Testis (tissue), 5 donors: ENCODE measurements at places on chromosomes 12 and 14.

DNA sequence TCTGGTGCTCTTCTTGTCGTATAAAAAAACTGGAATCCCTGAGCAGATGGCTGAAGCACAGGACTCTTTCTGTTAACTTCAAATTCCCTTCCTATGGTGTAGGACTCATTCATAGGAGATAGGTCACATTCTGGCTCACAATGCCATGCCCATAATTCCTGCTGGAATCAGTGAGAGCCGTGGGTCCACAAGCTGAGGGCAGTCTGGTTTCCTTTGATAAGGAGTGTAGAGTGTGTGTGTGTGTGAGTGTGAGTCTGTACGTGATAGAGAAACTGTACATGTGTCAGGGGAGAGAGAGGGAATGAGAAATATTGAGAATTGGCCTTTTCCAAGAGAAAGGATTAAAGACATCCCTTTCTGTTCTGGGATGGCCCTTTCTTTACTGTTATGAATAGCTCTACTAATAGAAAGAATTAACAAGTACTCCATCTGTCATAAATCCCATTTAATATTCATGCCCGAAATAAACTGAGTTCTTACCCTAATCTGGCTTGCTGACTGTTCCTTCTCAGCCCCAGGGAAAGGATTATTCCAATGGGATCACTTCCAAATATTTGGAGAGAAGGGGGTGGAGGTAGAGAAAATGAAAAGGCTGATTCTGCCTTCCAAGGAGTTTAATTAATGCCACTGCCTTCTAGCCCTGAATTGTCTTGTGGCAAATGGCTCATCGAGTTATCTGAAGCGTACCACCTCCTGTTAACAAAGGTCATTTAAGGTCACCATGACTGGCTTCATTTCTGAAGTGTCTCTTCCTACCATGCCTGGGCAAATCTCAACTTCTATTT lies 79.0 kb downstream of the TMX1 start:
- no peaks in the 10 kb centered on the region for H3K27me3 ChIP-seq
- H3K36me3 ChIP-seq = no peaks in the 10 kb centered on the region
- H3K27ac ChIP-seq = no peak overlapping the region
- no peak overlapping the region for H3K4me3 ChIP-seq

DNA sequence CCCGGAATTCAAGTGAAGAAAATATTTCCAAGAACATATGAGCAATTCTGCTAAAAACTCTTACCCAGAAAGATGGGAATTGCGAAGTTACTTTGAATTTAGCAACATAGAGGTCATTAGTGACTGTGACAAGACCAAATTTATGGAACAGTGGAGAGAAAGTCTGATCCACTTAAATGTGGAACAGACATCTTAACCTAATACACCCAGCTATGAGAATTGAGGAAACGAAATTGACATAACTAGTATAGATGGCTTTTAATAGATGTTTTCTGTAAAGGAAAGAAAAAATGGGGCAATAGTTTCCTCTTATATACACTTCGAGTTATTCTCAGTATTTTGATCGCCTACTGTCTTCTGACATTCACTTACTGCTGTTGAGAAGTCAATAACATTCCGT lies 4.6 kb downstream of the OVCH1 start:
- H3K27me3 ChIP-seq = no peaks in the 10 kb centered on the region
- DNase-seq = no peak
- H3K4me3 ChIP-seq = no peak overlapping the region
- no peaks in the 10 kb centered on the region for H3K36me3 ChIP-seq

GRCh38 chr12:96247563-96247962 lies 53.4 kb downstream of the ELK3 start:
- no peaks in the 10 kb centered on the region for H3K4me1 ChIP-seq
- H3K4me3 ChIP-seq = no peak overlapping the region
- no peaks in the 10 kb centered on the region for H3K36me3 ChIP-seq
- H3K27me3 ChIP-seq = no peaks in the 10 kb centered on the region
- no peak for DNase-seq
- H3K27ac ChIP-seq = no peak overlapping the region

DNA sequence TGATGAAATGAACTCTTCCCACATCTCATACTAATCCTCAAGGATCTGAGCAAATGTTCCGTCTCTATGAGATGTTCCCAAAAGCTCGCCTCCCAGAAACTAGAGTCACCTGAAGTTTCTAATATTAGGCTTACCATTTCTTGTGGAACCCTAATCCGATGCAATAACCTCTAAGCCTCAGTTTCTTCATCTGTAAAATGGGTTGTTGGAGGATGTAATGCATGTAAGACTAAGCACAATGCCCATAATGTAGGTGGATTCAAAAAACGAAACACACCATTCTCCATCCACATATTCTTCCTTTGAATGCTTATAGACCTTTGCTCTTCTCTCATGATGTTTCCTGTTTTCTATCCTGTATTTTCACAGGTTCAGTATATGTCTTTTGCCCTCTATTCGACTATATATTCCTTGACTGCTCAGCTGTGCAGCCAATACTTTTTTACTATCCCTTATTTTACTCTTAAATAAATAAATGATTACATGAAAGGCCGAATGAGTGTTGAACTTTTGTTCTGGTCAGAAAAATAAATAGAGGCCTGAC lies 307.3 kb upstream of the G2E3 start:
- no peak for DNase-seq
- no peaks in the 10 kb centered on the region for H3K4me1 ChIP-seq
- no peaks in the 10 kb centered on the region for H3K36me3 ChIP-seq
- H3K27ac ChIP-seq = no peak overlapping the region

- no peak overlapping the region for H3K27ac ChIP-seq
- H3K27me3 ChIP-seq = no peaks in the 10 kb centered on the region
- no peak for DNase-seq
- no peak overlapping the region for H3K4me3 ChIP-seq
- H3K36me3 ChIP-seq = no peaks in the 10 kb centered on the region
- peaks cover 23% of the 10 kb centered on the region for H3K4me1 ChIP-seq
Measured at GRCh38 chr12:57234571-57235016, 5.1 kb downstream of the SHMT2 start.

DNA sequence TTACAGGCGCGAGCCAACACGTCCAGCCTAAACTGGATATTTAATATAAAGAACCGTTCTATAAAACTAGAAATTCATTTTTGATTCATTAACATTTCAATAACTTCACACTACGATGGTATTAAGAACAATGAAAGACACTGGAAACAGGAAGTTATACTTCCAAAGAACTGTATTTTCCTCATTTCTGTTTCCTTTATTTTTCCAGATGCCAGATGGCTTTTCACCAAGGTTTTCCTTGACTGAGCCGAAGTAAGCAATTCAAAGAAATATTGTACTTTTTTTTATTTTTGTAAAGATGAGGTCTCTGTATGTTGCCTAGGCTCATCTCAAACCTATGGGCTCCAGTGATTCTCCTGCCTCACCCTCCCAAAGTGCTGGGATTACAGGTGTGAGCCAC lies 28.2 kb downstream of the EEA1 start:
- H3K36me3 ChIP-seq = no peaks in the 10 kb centered on the region
- no peak for DNase-seq
- no peaks in the 10 kb centered on the region for H3K27me3 ChIP-seq
- H3K27ac ChIP-seq = no peak overlapping the region
- H3K4me3 ChIP-seq = no peak overlapping the region
- H3K4me1 ChIP-seq = peaks cover 10% of the 10 kb centered on the region

DNA sequence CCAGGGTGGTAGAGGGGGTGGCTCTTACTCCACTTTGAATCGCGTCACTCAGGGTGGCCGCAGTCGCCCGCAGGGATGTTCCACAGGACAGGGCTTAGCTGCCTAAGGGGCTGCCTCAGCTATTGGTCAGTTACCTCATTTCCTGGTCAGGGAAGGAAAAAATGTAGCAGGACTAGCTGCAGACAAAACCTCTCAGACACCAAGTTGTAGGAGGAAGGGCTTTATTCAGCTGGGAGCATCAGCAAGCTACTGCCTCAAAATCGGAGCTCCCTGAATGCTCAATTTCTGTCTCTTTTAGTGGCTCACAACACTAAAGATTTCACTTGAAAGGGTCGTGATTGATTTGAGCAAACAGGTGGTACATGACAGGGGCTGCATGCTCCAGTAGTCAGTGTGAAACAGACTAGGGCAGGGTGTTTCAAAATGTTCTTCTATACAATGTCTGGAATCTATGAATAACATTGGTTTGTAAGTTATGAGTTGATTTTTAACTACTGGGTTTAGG lies 6.4 kb upstream of the CLEC6A start:
- no peaks in the 10 kb centered on the region for H3K4me1 ChIP-seq
- H3K4me3 ChIP-seq = no peak overlapping the region
- H3K27me3 ChIP-seq = no peaks in the 10 kb centered on the region
- no peaks in the 10 kb centered on the region for H3K36me3 ChIP-seq

DNA sequence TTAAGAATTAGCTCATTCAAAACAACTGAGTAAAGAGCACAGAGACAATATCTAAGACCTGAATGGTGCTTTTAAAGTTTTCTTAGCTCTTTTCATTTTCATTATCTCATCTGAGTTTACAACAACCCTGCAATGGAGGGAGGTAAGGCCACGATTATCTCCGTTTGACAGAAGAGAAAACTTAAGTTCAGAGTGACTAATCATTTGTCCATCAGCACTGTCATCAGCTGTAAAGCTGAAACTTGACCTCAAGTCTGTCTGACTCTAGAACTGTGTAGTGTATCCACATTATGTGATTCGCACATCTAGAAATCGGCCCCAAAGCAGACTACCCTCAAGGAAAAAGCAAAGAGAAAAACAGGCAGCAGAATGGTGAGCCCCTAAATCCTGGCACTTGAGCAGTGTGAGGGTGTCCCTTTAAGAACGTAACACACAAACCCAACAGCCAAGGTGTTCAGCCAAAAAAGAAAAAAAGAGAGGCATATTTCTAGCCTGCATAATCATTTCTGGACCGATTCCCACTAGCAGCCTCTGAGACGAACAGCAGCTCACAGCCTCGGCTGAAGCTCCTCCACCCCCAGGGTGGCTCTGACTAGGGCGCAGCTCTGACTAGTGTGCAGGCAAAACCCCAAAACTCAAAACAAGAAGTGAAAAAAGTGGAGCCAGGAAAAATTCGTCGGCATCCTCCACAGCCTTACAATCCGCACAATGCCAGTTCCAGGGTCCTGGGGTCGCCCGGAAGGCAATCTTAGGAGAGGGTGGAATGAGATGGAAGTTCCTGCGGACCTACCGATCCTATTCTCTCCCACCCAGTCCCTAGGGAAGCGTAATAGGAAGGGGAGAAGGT lies 1.6 kb downstream of the STXBP6 start:
- H3K27me3 ChIP-seq = no peaks in the 10 kb centered on the region
- H3K36me3 ChIP-seq = no peaks in the 10 kb centered on the region
- no peak overlapping the region for H3K4me3 ChIP-seq

DNA sequence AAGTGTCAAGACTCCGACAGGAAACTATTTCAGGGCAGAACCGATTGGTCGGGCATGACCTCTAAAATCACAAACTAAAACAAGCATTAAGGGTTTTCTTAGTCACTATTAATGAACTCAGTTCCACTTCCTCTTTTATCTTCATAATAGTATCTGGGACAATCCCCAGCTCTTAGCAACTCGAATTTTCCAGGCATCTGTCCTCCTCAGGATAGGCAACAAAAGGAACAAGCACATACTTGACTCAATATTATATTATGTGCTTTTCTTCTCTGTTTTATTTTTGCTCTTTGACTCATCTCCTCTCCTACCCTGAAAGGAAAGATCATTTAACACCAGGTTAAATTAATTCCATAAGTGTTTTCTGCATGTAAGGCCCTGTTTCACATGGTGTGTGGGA lies 638.3 kb upstream of the TBX3 start:
- H3K27ac ChIP-seq = no peak overlapping the region
- H3K27me3 ChIP-seq = no peaks in the 10 kb centered on the region
- DNase-seq = no peak
- no peaks in the 10 kb centered on the region for H3K36me3 ChIP-seq
- no peak overlapping the region for H3K4me3 ChIP-seq
- H3K4me1 ChIP-seq = no peaks in the 10 kb centered on the region
